ENCODE measurements at places on chromosomes 7 and 10.

DNA sequence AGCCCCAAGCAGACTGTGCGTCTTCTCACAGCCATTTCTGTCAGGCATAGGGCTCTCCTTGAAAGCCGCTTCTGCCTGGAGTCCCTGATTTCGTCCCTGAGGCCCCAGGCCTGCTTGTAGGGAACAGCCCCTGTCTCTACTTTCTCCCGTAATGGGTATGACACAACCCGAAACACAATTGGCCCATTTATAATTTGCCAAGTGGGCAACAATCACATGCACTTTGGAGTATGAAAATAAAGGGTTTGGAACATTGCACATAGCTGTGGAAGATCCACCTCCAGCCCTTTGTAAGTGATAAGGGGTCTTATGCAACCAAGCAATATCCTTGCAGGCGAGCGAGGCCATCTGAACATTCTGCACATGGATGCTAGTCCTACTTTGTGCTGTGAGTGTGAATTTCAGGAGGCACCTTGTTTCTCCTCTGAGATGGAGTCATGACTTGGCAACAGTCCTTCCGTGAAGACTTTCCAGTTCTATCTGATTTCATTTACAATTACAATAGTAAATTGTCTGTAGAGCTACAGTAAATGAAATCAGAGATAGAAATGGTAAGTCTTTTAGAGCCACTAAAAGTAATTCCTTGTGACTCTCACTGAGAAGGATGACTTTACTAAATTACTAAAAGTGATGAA, 141.5 kb downstream of the CUBN start:
- no peak for DNase-seq

- no peak for DNase-seq
Observed at GRCh38 chr10:84193846-84194423, 402 bp upstream of the CDHR1 start.

DNA sequence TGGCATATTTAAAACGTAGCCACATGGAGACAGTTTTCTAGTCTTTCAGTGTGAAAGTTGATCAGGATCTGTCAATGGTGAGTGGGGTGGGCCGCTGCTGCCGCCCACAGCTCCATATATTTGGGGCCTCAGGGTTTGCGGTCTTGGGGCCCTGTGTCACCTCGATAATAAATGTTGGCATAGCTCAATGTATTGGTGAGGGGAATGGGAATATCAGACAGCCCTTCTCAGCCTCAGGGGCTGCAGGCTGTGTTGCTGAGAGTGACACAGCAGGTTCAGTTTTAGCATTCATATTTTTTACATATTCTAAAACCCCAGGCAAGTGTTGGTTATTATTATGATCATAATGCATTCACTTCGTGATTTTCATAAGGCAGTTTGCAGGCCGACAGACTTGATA, 5.3 kb downstream of the CDH23 start:
- no peak for DNase-seq

- peak; percentile 40 for DNase-seq
Observed at GRCh38 chr7:102028206-102028826, 210.9 kb downstream of the CUX1 start.

DNA sequence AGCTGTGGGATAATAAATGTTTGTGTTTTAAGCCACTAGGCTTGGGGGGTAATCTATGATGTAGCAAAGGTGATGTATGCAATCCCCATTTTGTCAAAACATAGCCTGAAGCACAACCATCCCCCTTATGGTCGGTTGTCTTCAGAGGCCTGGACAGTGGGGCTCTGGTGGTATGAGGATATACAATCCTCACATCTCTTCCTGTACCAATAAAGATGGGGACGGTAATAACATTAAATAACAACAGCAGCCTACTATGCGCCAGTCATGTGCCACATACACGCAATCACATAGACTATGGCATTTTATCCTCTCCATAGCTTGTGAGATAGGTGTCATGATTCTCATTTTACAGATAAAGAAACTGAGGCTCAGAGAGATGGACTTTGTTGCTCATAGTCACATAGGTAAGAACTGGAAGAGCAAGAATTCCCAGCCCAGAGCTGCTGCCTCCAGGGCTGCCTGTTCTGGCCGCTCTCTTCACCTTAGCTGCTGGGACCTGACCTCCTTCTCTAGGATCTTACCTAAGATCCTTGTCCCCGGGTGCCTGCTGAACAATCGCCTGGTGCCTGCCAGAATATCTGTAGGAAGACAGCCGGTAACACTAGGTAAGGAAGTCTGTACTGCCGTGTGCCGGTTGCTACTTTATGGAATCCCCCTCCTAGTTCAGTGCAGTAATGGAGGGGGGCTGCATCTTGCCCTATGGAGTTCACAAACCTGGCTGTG, 108.6 kb downstream of the ARHGAP22 start:
- DNase-seq = no peak

- no peak for DNase-seq
Observed at GRCh38 chr7:67470256-67470751, 473.7 kb downstream of the TYW1 start.

GRCh38 chr7:15749631-15750030, 63.1 kb upstream of the MEOX2 start:
- DNase-seq = no peak

- no peak for DNase-seq
Observed at GRCh38 chr7:139937715-139938114, 108.7 kb downstream of the TBXAS1 start.

- peak; percentile 81 for DNase-seq
Observed at GRCh38 chr10:47384148-47384921, at the start of gene ZNF488. TSS of gene ZNF488 (minus strand) at chr10:47384293. CDS start at chr10:47368829, 15,464 bp downstream.

GRCh38 chr10:126181626-126182025, 206.7 kb downstream of the ADAM12 start:
- no peak for DNase-seq

DNA sequence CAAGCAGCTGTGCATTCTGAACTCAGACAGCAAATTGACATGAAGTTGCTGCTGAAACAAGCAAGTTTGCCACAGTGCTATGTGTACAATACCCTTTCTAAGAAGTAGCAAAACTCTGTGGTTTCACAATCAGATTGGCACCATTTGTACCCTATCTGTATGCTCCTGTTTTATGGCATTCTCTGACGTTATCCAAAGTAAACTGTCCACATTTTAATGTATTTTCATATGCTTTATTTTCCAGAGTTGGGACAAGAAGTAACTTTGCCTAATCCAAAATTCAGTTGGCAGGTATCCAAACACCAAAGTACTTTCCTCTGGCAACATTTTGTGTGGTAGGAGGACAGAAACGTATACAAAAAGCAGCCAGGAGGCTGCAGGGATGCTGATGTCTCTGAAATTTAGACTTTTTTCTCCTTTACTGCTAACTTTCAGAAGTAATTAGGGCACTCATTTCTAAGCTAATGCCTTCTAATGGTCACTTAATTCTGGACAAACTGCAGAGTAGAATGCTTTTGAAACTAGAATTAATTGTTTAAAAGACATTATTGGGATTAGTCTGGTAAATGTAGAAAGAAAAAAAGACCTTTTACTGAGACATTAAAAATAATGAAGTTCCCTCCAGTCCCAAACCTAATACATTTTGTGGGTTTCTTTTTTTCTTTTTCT, 414.7 kb upstream of the NRP1 start:
- no peak for DNase-seq

- DNase-seq = no peak
Observed at GRCh38 chr10:97518301-97519043, 19.7 kb downstream of the UBTD1 start.

- peak; percentile 74 for DNase-seq
Observed at GRCh38 chr10:71761105-71761511, 12.2 kb downstream of the VSIR start.

DNA sequence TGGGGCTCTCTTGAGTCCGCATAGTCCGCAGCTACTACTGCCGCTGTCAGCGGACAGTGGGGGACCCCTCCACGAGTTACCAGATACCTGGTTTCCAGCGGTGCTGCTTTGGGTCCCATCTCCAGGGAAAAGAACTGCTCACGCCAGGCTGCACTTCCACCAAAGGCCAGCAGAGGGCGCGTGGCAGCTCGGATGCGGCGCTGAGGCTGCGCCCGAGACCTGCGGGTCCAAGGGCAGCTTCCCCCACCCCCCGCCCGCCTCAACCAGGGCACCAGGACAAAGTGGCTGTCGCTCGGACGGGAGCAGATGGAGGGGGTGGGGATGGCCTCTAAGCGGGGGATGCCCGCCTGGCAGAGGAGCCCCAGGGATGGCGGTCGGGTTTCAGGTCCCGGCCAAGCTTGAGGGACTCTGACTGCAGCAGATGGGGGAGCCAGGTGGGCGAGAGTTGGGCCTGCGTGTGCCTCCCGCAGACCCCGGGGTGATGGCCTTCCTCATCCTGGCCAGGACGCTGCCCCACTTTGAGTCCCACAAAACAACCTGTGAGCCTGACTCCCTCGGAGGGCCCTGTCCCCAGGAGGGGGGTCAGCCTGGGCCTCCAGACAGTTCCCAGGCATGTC, 23.8 kb upstream of the ZNF735 start:
- DNase-seq = peak; percentile 57

DNA sequence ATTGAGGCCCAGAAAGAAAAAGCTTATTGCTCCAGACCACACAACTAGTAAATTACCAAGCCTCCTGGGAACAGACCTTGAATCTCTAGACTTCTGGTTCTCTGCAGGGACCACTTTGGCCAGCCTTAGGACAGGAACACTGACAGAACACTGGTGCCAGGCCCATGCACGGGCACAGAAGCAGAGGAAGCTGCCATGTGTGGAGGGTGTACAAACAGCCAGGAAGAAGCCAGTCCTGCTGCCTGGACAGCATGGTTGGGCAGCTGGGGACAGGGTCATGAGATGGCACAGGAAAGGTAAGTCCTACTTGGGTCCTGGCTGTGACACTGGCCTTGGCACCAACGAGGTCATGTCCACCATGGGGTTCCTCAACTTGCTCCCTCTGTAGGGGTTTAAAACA, 19.2 kb downstream of the MMRN2 start:
- DNase-seq = no peak

- DNase-seq = no peak
Observed at GRCh38 chr10:29740981-29741545, 106.3 kb upstream of the SVIL start.

DNA sequence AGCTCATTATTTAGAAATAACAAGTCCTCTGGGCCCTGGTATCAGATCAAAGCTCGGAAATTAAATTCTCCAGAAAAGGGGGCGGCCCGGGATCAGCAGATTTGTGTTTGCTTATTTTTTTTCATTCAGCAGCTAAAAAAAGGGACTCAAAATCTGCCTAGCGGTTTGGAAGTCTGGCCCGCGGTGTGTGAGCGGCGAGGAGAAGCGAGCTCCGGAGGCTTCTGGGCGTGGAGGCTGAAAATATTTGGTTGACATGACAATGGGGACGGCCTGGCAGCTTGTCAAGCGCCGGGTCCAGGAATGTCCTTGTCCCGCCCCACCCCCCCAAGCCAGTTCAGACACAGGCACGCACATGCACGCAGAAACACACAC, 43.4 kb downstream of the FOXL3 start:
- DNase-seq = no peak

DNA sequence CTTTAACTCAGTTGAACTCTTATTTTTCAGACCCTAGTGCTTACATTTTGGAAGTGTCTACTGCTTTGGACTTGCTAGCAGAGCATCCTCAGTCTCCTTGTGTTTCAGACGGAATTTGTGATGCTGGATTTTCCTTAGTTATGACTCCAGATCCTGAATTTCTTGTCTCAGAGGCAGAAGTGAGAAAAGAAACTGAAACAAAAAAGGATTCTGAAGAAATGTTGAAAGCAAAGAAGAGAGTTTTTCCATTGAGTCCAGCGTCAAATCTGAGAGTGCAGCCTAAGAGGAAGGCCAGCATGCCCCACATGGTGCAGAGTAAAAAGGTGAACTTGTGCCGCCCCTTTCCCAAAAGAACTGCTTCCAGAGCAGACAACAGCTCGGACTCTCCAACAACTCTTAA, 46.1 kb downstream of the TASOR2 start:
- DNase-seq = no peak

GRCh38 chr10:127563718-127564553, 14.8 kb downstream of the NPS start:
- peak; percentile 57 for DNase-seq

GRCh38 chr10:97828721-97829120, 20.9 kb upstream of the GOLGA7B start:
- DNase-seq = no peak

DNA sequence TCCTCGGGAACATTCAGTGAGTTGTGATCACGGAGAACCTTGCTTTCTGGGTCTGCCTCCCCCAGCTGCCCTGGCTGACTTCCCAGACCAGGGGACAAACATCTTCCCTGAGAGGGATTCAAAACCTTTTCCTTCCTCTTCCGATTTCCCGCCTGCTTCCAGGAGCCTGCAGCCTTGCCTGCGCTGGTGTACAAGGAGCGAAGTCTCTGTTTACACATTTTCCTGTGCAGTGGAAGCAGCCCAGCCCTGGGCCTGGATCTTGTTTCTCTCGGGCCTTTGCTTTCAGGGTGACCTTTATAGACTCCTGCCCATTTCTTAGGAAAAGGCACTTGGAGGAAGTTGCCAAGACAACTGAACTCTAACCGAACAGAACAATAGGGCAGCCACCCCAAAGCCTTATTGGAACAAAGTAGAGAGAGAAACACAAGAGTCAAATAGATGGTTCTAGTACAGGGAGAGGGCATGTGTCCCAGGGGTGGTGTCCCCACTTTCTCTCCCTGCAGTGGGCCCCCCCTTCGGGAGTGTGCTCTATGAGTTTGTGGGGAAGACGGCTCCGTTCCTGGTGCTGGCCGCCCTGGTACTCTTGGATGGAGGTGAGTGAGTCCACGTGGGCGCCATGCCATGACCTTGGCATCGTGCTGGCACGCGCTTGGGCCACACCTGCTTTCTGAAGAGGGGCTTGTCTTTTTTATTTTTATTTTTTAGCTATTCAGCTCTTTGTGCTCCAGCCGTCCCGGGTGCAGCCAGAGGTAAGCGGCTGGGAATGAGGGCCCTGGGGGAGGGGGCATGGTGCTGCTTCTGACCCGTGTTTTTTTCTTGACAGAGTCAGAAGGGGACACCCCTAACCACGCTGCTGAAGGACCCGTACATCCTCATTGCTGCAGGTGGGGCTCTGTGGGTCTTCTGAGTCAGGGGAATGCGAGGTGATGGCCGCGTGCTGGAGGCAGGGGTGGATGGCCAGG, 14.1 kb downstream of the SLC18A2 start:
- no peak for DNase-seq

DNA sequence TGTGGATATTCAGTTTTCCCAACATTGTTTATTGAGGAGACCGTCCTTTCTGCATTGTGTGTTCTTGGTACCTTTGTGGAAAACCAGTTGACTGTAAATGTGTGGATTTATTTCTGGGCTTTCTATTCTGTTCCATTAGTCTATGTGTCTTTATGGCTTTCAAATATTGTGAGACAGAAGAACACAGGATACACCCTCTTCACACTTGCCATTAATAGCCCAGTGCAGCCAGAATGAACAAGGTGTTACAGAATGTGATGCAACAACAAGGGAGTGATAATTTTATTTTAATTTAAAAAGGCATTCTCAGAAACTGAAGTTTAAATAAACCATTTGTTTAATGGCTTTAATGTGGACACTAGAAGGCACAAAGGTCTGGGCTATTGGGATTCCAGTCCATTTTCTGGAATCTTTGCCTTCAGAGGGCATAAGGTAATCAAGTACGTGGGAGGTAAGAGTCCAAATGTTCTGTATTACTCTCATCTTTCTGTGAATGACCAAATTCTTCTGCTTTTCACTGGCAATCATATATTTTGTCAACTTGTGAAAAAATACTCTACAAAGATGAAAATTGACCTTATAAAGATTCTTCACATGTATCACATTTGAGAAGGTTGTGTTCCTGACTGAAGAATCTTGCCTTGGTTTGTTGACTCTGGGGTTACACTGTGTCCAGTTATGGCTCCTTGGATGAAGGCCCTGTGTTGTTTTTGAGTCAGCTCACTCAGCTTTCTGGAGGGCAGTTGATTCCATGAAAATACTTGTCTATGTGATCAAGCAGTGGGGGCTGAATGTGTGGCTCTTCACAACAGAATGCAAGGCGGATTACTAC, 962.7 kb downstream of the LRMDA start:
- no peak for DNase-seq

Measured in activated CD4-positive, alpha-beta T cell treated with anti-CD3 and anti-CD28 coated beads for 48 hours (primary cell).